ENCODE measurements at places on chromosomes 1 and 21.

- no peak for DNase-seq
Measured at GRCh38 chr1:100034470-100034869, 64.7 kb downstream of the SLC35A3 start.

- DNase-seq: no peak
Measured at GRCh38 chr1:85321237-85321964, 45.0 kb upstream of the BCL10 start.

DNA sequence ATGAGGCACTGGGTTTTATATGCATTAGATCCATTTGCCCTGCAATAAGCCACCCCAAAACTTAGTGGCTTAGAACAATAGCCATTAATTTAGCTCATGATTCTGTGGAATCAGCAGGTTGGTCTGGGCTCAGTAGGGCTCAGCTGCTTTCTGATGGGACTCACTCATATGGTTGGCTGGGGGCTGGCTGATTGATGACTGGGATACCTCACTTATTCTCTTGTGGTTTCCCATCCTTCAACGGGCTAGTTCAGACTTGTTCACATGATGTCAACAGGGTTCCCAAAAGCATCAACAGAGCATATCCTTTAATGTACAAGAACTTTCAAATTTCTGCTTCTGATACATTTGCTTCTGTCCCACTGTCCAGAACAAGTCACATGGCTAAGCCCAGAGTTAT, 43.2 kb downstream of the DNM3 start:
- DNase-seq: no peak

DNA sequence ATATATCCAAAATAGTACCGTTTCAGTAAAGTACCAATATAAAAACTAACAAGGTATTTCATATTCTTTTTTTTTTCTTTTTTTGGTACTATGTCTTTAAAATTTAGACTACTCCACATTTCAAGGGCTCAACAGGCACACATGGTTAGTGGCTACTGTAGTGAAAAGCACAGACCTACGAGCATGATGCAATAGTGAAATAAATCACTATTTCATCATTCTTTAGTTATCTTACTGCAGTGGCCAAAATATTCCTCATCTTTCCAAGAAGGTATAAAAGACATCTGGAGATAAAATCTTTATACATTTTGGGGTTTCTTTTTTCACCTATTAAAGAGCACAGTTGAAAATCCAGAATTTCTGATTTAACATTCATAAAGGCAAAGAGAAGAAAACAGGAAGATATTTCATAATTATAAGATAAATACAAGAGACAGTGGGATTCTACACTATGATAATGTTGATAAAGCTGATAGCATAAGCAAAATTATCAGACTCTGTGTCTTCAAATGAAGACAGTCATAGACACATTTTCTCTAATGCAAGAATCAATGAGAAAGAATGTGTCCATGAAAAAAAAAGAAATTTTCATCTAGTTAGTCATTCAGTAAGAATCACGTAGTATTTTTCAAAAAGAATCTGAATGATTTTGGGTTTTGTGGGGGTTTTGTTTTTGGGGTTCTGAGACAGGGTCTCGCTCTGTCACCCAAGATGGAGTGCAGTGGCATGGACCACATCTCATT, 41.9 kb downstream of the CEP170 start:
- no peak for DNase-seq

- DNase-seq: no peak
Measured at GRCh38 chr1:202150187-202150586, 5.7 kb upstream of the ARL8A start.

DNA sequence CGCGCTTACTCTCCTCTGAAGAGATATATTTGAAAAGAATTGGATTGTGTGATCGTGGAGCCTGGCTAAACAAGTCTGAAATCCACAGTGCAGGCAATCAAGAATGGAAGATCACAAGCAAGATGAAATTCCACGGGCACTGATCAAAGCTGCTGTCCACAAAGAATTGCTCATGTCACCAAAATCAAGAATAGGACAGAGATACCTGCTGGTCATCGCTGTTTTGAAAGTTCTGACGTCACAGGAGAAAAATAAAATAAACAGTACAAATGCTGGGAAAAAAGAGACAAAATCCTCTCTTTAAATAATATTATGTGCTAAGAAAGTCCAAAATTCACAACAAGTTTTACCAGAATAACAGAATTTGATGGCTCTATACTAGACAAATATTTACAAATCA, 12.0 kb upstream of the DESI2 start:
- DNase-seq: no peak

GRCh38 chr1:201795066-201795465, 33.9 kb upstream of the IPO9 start:
- no peak for DNase-seq

- no peak for DNase-seq
Measured at GRCh38 chr1:154886281-154887015, 16.4 kb upstream of the KCNN3 start.

- DNase-seq: no peak
Measured at GRCh38 chr1:58620926-58621325, 43.9 kb upstream of the TACSTD2 start.

DNA sequence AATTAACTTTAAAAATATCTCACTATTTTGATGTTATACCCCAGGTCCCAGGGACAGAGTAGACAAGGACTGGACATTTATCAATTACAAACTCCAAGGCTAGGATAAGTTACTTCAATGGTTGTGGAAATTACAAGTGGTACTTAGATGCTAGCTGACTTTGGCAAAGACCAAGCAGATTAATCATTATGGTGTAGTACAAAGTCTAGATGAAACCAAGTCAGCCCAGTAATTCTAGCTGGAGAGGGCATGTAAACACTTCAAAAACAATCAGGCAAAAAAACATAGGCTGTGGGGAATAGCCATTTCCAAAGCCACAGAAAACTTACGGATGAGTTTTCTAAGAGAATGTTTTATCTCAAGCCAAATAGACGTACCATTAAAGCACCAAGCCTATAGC, 124.5 kb downstream of the TSEN15 start:
- no peak for DNase-seq

DNA sequence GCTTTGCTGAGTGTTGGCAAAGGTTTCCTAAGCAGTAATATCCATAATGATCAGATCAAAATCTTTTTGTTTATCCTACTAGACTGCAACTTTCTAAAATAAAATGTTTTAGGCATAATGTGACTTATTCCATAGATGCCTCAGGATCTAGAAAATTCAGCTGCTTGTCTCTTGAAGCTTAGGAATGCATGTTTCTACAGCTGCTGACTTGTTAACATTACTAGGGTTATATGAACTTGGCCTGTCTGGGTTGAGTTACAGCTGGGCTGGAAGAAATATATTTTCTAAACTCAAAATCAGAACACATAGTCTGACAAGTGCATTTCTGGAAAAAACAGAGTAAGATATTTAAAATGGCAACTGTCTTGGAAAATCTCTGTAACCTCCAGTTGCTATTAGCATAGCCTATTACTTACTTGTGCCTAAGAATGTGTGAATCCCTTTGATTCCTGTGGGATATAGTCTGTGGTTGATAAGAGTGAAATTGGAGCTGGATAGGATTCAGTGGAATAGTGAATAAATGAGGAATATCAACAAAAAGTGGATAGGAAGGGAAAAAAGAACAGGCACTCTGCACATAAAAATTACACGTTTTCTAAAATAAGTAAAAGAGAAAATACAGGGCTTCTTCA, 61.2 kb downstream of the RGS4 start:
- DNase-seq: no peak

GRCh38 chr1:229619614-229620013, 6.3 kb downstream of the TAF5L start:
- DNase-seq: no peak

- DNase-seq: no peak
Measured at GRCh38 chr1:87129606-87130005, 199.1 kb upstream of the LMO4 start.

DNA sequence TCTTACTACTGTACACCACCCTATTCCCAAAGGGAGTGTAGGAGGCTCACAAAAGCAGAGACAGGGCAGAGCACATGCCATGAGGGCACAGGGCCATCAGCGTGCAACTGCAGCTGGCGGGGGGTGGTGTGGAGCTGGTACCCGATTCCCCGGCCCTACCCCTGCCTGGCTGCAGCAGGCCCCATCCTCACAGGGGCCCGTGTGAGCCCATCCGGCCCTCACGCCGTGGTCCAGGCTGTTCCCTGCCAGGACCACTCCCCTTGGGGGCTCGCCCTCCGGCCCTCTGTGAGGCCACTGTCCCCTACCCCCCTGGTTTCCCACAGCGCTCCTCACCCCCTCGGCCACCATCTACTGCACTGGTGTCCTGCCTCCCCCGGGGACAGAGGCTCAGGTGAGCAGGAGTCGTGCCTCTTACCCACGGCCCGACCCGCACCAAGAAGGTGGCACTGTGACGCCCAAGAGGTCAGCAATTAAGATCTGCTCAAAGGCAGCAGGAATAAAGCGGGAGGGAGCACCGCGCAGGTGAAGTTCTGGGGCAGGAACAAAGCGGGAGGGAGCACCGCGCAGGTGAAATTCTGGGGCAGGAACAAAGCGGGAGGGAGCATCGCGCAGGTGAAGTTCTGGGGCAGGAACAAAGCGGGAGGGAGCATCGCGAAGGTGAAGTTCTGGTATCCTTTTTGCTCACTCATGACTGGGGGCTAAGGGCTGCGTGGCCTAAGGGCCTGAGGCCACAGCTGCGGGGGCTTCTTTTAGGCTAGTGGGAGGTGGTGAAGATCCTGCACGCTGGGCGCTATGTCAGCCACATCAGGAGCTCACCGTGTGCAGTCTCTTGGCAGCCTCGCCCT, 3.9 kb downstream of the POFUT2 start:
- DNase-seq: no peak

GRCh38 chr1:60222360-60223115, 149.0 kb upstream of the C1orf87 start:
- no peak for DNase-seq

Data from CD4-positive, alpha-beta T cell treated with Interleukin-6 at 100 ng/mL for 8 hours (primary cell).